Activated T-helper 1 cell treated with anti-CD3 and anti-CD28 coated beads, Interleukin-12 subunit alpha, Interleukin-12 subunit beta, Interleukin-2, Interleukin-4 antibody, amounts not matched to agents 30 ng/mL and 10 ng/mL and 1 ng/mL, durations not matched to agents 14 hours and 24 hours and 36 hours (primary cell): ENCODE measurements at places on chromosomes 13 and 19.
A peak's percentile ranks its signal among the peaks of the same experiment; 100 is the strongest.

GRCh38 chr13:36872621-36873020, 47.4 kb downstream of the SMAD9 start:
- H3K4me1 ChIP-seq, result no peaks in the 10 kb centered on the region
- no peak for DNase-seq
- no peaks in the 10 kb centered on the region for H3K36me3 ChIP-seq
- peak overlapping the region; percentile 3 for H3K27ac ChIP-seq
- H3K27me3 ChIP-seq, result peaks cover 2% of the 10 kb centered on the region
- no peak overlapping the region for H3K4me3 ChIP-seq

DNA sequence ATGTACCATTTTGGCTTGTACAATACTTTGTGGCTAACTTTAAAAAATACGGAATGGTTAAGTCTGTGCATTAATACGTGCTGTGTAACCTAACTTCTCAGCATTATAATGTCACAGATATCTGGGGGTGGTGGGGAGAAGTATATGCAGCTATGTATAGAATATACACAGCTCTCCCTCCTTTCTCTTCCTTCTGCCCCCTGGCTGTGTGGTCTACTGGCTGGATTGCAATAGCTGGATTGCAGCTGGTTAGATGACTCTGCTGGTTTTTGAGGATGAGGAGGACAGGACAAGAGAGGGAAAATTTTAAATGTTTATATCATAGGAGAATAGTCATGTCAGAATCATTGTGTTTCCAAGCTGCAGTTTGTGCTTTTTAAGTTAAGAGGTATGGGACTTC, 9.7 kb downstream of the RNASEH2B start:
- no peak overlapping the region for H3K4me3 ChIP-seq
- H3K36me3 ChIP-seq, result peaks cover 49% of the 10 kb centered on the region
- no peaks in the 10 kb centered on the region for H3K27me3 ChIP-seq
- no peak for DNase-seq
- peaks cover 48% of the 10 kb centered on the region for H3K4me1 ChIP-seq

- H3K27ac ChIP-seq, result no peak overlapping the region
- H3K4me1 ChIP-seq, result peaks cover 9% of the 10 kb centered on the region
- peaks cover 7% of the 10 kb centered on the region for H3K27me3 ChIP-seq
- peak; percentile 51 for DNase-seq
- no peaks in the 10 kb centered on the region for H3K36me3 ChIP-seq
- no peak overlapping the region for H3K4me3 ChIP-seq
These were observed 47.0 kb upstream of the PNMA8B start for GRCh38 chr19:46542428-46543230.

- DNase-seq, result no peak
- H3K4me1 ChIP-seq, result no peaks in the 10 kb centered on the region
- no peak overlapping the region for H3K27ac ChIP-seq
- no peaks in the 10 kb centered on the region for H3K27me3 ChIP-seq
- H3K4me3 ChIP-seq, result no peak overlapping the region
- H3K36me3 ChIP-seq, result no peaks in the 10 kb centered on the region
These were observed 222.0 kb downstream of the B3GLCT start for GRCh38 chr13:31421756-31422155.

- no peak for DNase-seq
- H3K36me3 ChIP-seq, result no peaks in the 10 kb centered on the region
- no peak overlapping the region for H3K4me3 ChIP-seq
- no peaks in the 10 kb centered on the region for H3K4me1 ChIP-seq
- no peaks in the 10 kb centered on the region for H3K27me3 ChIP-seq
These were observed 778.8 kb upstream of the SLITRK5 start for GRCh38 chr13:86892330-86892729.

GRCh38 chr19:16263141-16263761, 61.4 kb upstream of the KLF2 start:
- no peak overlapping the region for H3K4me3 ChIP-seq
- DNase-seq, result no peak
- H3K4me1 ChIP-seq, result peaks cover 45% of the 10 kb centered on the region
- no peak overlapping the region for H3K27ac ChIP-seq
- H3K36me3 ChIP-seq, result peaks cover 2% of the 10 kb centered on the region
- H3K27me3 ChIP-seq, result peaks cover 18% of the 10 kb centered on the region

GRCh38 chr19:3056417-3057088, 5.7 kb downstream of the TLE5 start:
- no peak overlapping the region for H3K4me3 ChIP-seq
- no peak overlapping the region for H3K27ac ChIP-seq
- H3K36me3 ChIP-seq, result peaks cover 46% of the 10 kb centered on the region
- H3K4me1 ChIP-seq, result peaks cover 24% of the 10 kb centered on the region
- no peaks in the 10 kb centered on the region for H3K27me3 ChIP-seq

GRCh38 chr13:74166261-74167004, 32.2 kb upstream of the KLF12 start:
- no peak overlapping the region for H3K27ac ChIP-seq
- DNase-seq, result no peak
- no peaks in the 10 kb centered on the region for H3K36me3 ChIP-seq
- H3K4me3 ChIP-seq, result no peak overlapping the region
- no peaks in the 10 kb centered on the region for H3K27me3 ChIP-seq

DNA sequence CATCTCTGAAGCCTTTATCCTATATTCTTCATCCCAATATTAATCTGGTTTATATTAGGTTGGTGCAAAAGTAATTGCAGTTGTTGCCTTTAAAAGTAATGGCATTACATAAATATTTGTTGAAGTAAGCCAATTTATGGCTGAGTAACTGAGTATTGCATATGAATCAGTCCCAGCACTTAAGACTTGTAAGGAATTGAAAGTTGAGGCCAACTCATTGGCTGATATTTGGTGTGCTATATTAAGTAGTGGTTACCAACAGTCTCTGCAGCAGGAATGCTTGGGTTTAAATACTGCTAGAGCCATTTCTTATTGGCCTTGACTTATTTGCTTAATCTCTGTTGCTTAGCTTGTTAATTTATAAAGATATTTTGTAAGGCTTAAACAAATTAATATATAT, 460.7 kb downstream of the GPC6 start:
- no peak overlapping the region for H3K27ac ChIP-seq
- H3K4me3 ChIP-seq, result no peak overlapping the region
- H3K4me1 ChIP-seq, result no peaks in the 10 kb centered on the region
- H3K27me3 ChIP-seq, result no peaks in the 10 kb centered on the region
- no peaks in the 10 kb centered on the region for H3K36me3 ChIP-seq

- no peaks in the 10 kb centered on the region for H3K36me3 ChIP-seq
- H3K4me3 ChIP-seq, result no peak overlapping the region
These were observed 12.3 kb downstream of the IGFL2 start for GRCh38 chr19:46160233-46160775.

- no peak for DNase-seq
- no peaks in the 10 kb centered on the region for H3K27me3 ChIP-seq
- no peak overlapping the region for H3K27ac ChIP-seq
- H3K4me3 ChIP-seq, result no peak overlapping the region
These were observed 9.7 kb downstream of the CCDC97 start for GRCh38 chr19:41319500-41320184.

DNA sequence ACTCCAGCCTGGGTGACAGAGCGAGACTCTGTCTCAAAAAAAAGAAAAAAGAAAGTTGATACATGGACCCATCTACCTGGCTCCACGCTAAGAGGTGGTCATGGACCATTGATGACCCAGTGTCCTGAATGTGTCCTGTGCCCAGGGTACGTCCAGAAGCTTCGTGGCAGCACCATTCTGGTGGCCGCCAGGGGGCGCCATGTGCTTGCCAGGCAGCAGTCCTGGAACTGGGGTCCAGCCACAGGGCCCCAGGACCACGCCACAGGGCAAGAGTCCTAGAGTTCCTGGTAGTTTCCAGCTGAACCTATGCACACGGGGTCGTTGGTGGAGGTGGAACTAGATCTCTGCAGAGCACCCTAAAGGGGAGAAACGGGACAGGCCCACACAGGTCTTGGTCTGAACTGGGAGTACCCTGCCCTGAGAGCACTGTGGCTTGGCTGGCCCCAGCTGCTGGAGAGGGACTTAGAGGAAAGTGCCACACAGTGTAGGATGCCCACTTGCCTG, 19.9 kb upstream of the FBXO27 start:
- peaks cover 5% of the 10 kb centered on the region for H3K27me3 ChIP-seq
- DNase-seq, result peak; percentile 34
- H3K4me3 ChIP-seq, result no peak overlapping the region
- no peaks in the 10 kb centered on the region for H3K4me1 ChIP-seq
- H3K36me3 ChIP-seq, result no peaks in the 10 kb centered on the region

GRCh38 chr13:72505376-72505775, 222.1 kb downstream of the MZT1 start:
- no peak overlapping the region for H3K27ac ChIP-seq
- H3K36me3 ChIP-seq, result no peaks in the 10 kb centered on the region
- no peak overlapping the region for H3K4me3 ChIP-seq

- H3K4me3 ChIP-seq, result no peak overlapping the region
- peaks cover 2% of the 10 kb centered on the region for H3K27me3 ChIP-seq
- no peaks in the 10 kb centered on the region for H3K36me3 ChIP-seq
These were observed 10.6 kb downstream of the SCGB2B2 start for GRCh38 chr19:34666200-34666957.

GRCh38 chr19:57825511-57825910, 4.6 kb upstream of the ZNF587B start:
- H3K36me3 ChIP-seq, result peaks cover 51% of the 10 kb centered on the region
- H3K27me3 ChIP-seq, result no peaks in the 10 kb centered on the region
- no peak overlapping the region for H3K4me3 ChIP-seq
- peaks cover 29% of the 10 kb centered on the region for H3K4me1 ChIP-seq
- DNase-seq, result no peak
- no peak overlapping the region for H3K27ac ChIP-seq

- H3K36me3 ChIP-seq, result peaks cover 17% of the 10 kb centered on the region
- no peak for DNase-seq
- H3K4me3 ChIP-seq, result no peak overlapping the region
- no peaks in the 10 kb centered on the region for H3K27me3 ChIP-seq
- H3K27ac ChIP-seq, result no peak overlapping the region
These were observed 18.5 kb upstream of the LPAR6 start for GRCh38 chr13:48431431-48431830.

- no peak overlapping the region for H3K27ac ChIP-seq
- no peak overlapping the region for H3K4me3 ChIP-seq
- no peak for DNase-seq
- H3K27me3 ChIP-seq, result peaks cover 14% of the 10 kb centered on the region
- H3K36me3 ChIP-seq, result no peaks in the 10 kb centered on the region
These were observed 28.6 kb upstream of the TCF3 start for GRCh38 chr19:1680976-1681375.

GRCh38 chr13:59343132-59343531, 820.6 kb downstream of the DIAPH3 start:
- DNase-seq, result no peak
- H3K36me3 ChIP-seq, result no peaks in the 10 kb centered on the region
- no peak overlapping the region for H3K4me3 ChIP-seq
- H3K27ac ChIP-seq, result no peak overlapping the region
- H3K27me3 ChIP-seq, result no peaks in the 10 kb centered on the region
- H3K4me1 ChIP-seq, result no peaks in the 10 kb centered on the region

- peak overlapping the region; percentile 77 for H3K27ac ChIP-seq
- peaks cover 10% of the 10 kb centered on the region for H3K36me3 ChIP-seq
- H3K4me1 ChIP-seq, result peaks cover 42% of the 10 kb centered on the region
- peak overlapping the region; percentile 85 for H3K4me3 ChIP-seq
These were observed 4.4 kb downstream of the FUZ start for GRCh38 chr19:49808711-49809159.

DNA sequence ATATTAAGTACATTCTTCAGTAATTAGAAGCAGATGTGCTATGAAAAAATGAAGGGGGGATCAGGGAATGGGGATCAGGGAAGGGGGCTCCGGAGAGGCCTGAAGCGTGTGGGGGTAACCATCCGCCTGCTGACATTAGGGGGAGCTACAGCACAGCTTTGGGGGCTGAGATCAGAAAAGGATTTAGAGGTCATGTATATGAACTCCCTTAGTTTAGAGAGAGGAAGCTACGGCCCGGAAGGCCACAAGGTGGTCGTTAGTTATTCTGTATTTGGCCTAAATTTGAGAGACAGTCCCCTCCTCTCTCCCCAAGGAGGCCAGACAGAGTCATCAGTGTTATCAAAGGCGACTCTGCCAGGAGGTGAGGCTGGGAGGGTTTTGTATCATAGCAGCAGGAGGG, 99.0 kb downstream of the TM9SF2 start:
- no peaks in the 10 kb centered on the region for H3K36me3 ChIP-seq
- H3K4me1 ChIP-seq, result peaks cover 21% of the 10 kb centered on the region
- H3K4me3 ChIP-seq, result no peak overlapping the region

DNA sequence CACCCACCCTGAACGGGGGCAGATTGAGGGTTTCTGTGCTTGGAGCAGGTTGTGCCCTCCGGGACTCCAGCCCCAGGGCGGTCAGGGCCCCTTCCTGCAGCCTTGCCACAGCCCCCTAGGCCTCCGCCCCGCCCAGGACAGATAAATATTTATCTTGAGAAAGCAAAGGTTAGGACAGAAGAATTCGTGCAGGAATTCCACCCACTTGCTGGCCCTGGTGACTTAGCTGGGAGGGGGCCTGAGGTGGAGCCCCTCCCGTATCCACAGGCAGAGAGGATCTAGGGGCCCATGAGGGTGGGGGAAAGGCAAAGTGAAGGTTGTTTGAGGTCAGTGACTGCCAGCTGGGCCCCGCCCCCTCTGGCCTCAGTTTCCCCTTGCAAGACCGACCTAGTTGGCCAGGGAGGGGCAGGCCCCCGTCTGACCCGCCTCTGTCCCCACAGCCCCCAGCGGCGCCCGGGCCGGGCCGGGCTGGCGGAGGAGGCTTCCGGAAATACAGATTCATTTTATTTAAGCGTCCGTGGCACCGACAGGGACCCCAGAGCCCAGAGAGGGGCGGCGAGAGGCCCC, 5.2 kb downstream of the MIDN start:
- H3K36me3 ChIP-seq, result peaks cover 34% of the 10 kb centered on the region
- H3K4me1 ChIP-seq, result peaks cover 15% of the 10 kb centered on the region
- H3K27ac ChIP-seq, result peak overlapping the region; percentile 88
- peak overlapping the region; percentile 95 for H3K4me3 ChIP-seq
- no peak for DNase-seq

DNA sequence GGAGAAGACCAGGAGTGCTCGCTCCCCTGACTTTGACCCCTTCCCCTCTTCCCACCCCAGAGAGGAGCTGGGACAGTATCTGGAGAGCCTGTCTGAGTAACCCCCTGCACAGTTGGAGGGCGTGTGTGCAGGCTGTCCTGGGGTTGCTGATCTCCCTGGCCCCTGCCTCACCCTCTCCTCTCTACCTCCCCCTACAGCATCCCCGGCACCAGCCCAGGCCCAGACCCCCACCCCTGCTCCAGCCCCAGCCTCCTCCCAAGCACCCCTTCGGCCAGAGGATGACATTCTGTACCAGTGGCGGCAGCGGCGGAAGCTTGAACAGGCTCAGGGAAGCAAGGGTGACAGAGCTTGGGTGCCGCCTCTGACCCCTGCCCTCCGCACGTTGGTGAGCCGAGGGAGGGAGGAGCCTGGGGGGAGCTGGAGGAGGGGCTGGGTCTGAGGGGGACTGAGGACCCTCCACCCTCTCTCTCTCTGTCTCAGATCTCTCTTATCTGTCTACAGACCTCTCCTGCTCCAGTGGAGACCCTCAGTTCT, 8.7 kb downstream of the PROSER3 start:
- H3K4me3 ChIP-seq, result no peak overlapping the region
- H3K4me1 ChIP-seq, result no peaks in the 10 kb centered on the region
- H3K36me3 ChIP-seq, result peaks cover 22% of the 10 kb centered on the region
- H3K27ac ChIP-seq, result no peak overlapping the region

DNA sequence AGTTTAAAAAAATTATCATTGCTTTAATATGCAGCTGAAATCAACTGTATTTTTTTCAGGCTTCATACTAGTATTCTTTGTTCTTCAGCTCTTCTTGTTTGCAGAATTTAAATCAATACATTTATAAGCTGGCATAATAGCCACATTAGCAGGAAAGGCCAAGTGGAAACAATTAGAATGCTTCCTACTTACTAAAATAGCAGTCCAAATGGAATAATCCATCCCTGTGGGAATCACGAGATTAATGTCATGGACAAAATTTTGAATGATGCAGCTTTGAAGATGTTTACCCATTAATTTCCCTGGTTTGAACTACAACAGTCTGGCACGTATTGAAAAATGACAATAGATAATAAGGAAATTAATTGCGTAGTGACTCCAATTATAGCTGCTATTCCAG, 2650.8 kb downstream of the PCDH9 start:
- H3K4me3 ChIP-seq, result no peak overlapping the region
- H3K27ac ChIP-seq, result no peak overlapping the region
- no peaks in the 10 kb centered on the region for H3K4me1 ChIP-seq
- no peaks in the 10 kb centered on the region for H3K27me3 ChIP-seq
- DNase-seq, result no peak
